ENCODE measurements at places on chromosomes 12 and 14. TPM values are rescaled to one million over a fixed set of nuclear protein-coding genes. Genes with fewer than 3 reads are reported as not detected.
A peak's percentile ranks its signal among the peaks of the same experiment; 100 is the strongest.

Gene ZNF641
- 20.2 TPM for total RNA-seq

GRCh38 chr14:53260928-53261327 lies 107.8 kb upstream of the DDHD1 start:
- DNase-seq: no peak

GRCh38 chr14:100783630-100784370 lies 42.1 kb upstream of the MEG3 start:
- DNase-seq: no peak

Gene EIF2S3B
- total RNA-seq: not detected

DNA sequence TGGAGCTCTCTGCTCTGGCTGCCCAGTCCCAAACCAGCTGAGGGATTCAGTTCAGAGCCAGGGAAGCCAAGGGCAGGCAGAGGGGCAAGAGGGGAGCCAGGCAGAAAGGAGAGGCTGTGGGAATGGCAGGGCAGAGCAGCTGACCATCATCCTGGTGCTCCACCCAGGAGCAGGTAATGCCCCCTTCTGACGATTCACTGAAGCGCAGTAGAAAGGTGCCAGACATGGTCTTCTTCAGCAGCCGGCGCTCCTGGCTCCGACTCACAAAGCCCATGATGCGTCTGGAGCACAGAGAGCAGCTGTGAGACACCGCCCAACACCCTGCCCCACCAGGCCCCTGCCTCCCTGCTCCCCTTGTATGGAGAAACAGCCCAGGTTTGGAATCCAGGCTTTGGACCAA lies 8.0 kb downstream of the IL23A start:
- DNase-seq: no peak

GRCh38 chr12:123747309-123747708 lies 14.8 kb upstream of the DNAH10 start:
- no peak for DNase-seq

GRCh38 chr14:29937116-29937515 lies 9.5 kb upstream of the PRKD1 start:
- DNase-seq: no peak

DNA sequence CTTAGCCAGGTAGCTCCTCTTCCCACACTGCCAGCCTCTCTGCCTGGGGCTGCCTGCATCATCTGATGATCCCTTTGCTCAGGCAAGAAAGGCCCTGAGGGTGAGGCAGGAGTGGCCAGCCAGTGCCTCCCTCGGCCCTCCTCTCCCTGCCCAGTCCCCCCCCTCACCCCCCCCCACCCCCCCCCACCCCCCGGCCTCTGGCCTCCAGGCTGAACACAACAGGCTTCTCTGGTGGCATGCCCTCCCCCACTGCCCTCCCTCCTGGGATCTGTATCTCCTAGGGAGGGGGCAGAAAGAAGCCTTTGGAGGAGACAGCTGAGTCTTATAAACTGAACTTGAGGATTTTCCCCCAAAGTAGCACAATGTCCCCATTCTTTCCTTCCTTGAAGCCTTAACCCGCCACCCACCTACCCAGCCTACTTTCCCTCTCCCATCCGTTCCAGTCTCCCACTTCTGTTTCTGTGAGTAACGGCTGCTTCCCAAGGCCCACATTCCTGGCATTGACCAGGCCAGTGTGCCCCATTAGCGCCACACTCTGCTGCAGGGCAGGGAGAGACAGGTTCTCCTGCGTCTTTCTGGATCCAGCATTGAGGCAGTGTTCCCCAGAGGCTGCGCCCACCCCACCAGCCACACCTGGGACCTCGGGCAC lies 82.1 kb downstream of the B4GALNT3 start:
- DNase-seq: no peak

GRCh38 chr14:24171422-24172260 lies at the start of gene REC8:
Gene REC8 (plus strand): TSS chr14:24172080. CDS start chr14:24172553, 473 bp downstream.
- DNase-seq: peak; percentile 63

- DNase-seq: no peak
Observed at GRCh38 chr14:90760591-90761316, 55.5 kb downstream of the TTC7B start.

Gene GOLT1B
- 20.5 TPM for total RNA-seq

DNA sequence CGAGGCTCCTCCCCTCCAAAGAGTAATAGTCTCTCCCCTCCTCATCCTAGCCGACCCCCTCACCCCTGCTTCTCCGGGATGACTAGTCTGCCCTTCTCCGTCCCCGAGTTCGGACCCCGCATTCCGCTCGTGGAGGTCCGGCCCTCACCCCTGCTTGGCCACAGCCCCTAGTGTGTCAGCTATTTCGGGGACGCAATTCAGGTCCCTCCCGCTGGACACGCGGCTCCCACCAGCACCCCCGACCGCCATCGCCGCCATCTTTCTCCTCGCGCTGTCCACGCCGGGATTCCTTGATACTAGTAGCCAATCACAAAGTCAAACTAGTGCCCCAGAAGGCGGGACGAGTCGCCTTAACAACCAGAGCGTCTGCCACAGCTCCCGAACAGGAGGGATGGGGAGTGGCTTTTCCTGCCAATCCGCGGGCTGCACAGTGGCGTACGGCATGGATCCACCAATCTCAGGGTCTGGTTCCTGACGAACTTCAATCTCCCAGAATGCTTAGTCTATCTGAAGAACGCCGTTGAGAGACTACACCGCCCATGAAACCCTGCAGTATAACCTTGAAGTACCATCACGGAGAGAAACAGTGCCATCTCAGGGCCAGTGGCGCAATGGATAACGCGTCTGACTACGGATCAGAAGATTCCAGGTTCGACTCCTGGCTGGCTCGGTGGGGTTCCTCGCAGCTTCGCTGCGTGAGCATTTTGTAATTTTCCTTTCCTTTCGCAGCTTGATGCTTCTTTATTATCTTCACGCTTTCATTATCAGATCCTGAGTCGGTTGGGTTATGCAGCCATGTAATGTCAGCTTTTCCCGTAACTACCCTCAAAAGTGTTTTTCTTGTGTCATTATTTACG lies at the start of gene PRMT5:
Gene PRMT5 (minus strand): TSS at position 273 of the 857 bp plus-strand sequence. CDS start 15 bp downstream, at position 258.
- DNase-seq: peak; percentile 98

- DNase-seq: no peak
Observed at GRCh38 chr12:54356951-54357356, 7.3 kb downstream of the GPR84 start.

- DNase-seq: no peak
Observed at GRCh38 chr14:102915292-102916110, 7.0 kb upstream of the AMN start.

GRCh38 chr14:55625481-55625880 lies 45.5 kb downstream of the KTN1 start:
- no peak for DNase-seq

Gene HOXC9
- total RNA-seq: 6.7 TPM

GRCh38 chr14:34081576-34082136 lies 130.8 kb upstream of the EGLN3 start:
- no peak for DNase-seq

- no peak for DNase-seq
Observed at GRCh38 chr14:69208666-69209065, 17.4 kb downstream of the EXD2 start.

DNA sequence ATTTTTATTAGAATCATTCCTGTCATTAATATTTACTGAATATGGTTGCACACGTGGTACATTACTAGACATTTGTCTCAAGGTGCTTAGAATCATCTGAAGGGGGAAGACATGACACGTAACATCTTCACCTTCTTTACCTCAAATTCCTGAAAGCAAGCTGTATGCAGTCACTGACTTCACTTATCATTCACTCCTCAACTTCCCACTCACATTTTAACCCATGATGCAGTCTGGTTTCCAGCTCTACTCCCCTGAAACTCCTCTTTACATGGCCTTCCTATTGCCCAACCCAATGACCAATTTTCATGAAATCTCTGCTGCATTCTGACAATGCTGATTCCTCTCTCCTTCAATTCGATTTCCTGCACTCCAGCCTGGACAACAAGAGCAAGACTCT lies 5.8 kb upstream of the PSMC6 start:
- no peak for DNase-seq

Gene KLRC4
- not detected for total RNA-seq

Gene TSHR
- 0.84 TPM for total RNA-seq

Gene C14orf132
- total RNA-seq: 16.6 TPM

DNA sequence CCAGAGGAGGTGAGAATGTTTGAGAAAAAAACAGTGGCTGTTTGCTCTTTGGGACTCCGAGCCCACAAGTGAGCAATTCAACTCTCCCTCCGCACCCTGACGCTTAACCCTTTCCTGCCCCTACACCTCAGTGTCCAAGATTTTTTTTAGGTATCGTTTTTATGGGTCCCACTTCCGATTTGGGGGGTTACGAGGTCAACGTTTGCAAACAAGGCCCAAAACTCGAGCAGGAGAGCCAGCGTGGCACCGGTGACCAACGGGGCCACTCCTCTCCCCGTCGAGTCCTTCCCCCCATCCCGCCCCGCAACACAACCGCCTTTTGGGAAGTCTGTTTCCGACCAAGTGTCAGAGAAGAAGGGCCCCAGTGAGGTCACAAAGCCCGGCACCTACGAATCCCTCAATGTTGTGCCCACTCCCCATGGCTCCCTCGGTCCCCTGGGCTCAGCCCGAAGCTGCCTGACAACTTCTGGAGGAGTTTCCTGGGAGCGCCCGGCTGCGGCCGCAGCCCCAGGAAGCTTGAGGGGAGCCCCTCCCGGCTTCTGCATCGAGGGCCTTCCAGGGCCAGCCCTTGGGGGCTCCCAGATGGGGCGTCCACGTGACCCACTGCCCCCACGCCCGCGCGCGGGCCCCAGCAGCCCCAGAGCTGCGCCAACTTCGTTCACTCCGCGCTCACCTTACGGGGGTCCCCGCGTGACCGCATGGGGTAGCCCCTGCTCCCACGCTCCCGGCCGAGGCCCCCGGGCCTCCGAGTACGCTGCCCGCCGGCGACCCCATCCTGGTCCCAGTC lies 1.2 kb downstream of the CDK2AP1 start:
- no peak for DNase-seq

Gene TAS2R42
- total RNA-seq: not detected
